Activated T-cell treated with anti-CD3 and anti-CD28 coated beads for 4 hours (primary cell): ENCODE measurements at places on chromosomes 5 and 9.

DNA sequence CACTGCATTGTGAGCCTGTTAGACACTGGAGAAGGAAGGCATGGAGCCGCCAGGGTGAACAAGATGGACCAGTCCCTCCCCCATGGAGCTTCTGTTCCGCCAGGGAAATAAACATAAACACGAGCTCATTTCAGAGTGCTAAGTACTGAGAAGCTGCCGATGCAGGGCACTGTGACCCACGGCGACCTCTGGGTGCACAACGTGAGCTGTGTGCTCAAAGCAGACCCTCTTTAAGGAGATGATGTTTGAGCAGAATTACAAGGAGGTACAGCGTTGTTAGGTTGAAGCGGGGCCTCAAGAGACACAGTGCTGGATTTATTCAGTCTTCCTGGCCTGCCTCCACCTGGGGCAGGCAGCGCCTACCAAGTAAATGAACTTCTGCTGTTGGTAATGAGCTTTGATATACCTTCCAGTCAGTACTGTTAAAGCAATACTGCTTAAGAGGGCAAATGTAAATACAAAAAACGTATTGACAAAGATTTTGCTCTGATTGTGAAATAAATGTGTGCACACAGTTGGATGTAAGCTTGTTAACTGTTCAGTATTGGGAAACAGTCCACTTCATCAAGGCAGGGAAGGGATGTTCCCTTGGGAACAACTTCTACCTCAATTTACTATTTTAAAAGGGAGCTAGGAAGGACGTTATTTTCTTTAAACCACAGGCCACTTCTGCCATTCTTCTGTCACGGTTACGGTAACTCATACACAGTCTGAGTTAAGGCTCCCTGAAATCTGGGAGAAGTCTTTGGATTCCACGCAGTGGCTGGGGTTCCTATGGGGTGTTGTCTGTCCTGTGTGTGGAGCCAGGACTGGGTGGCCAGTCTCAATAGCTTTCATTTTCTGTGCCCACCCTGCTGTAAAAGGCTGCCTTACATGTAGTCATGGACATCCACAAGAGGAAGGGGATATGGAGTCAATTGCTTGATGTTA is 48.9 kb upstream of the DMRT1 start:
- DNase-seq, result no peak

DNA sequence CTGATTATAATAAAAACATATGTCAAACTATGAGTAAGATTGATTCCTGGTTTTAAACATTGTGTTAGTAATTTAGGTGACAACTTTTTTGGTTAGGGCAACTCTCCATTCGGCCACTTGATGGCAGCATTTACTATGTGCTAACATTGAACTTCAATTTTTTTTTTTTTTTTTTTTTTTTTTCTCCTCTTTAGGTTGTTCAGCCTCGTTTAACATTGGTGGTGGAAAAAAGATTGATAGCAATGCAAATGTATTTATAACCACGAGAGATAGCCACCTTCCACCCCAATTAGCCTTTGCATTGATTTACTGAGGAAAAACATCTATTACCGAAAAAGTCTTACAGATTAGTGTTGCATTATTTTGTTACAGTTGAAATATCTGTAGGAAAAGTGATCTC is 159.1 kb downstream of the CSNK1G3 start:
- DNase-seq, result peak; percentile 12

GRCh38 chr9:130327070-130327780 is 61.7 kb downstream of the HMCN2 start:
- no peak for DNase-seq

DNA sequence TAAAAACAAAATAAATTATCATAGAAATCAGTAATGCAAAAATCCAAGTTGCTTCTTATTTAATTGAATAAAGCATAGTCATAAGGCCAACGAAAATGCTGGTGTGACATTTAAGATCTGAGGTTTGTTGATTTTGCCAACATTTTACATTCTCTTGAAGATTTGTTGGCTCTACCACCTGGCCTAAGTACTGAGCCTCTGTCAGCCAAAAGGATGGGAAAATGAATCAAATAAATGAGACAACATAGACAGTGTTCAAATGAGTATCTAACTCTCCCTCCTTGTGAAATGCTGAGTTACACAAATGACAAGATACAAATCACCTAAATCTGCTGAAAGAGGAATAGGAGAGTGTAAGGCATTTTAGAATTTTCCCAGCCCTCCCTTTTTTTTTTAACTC is 575.0 kb downstream of the CDH12 start:
- no peak for DNase-seq

GRCh38 chr9:101579711-101580545 is 14.8 kb downstream of the PPP3R2 start:
- no peak for DNase-seq

DNA sequence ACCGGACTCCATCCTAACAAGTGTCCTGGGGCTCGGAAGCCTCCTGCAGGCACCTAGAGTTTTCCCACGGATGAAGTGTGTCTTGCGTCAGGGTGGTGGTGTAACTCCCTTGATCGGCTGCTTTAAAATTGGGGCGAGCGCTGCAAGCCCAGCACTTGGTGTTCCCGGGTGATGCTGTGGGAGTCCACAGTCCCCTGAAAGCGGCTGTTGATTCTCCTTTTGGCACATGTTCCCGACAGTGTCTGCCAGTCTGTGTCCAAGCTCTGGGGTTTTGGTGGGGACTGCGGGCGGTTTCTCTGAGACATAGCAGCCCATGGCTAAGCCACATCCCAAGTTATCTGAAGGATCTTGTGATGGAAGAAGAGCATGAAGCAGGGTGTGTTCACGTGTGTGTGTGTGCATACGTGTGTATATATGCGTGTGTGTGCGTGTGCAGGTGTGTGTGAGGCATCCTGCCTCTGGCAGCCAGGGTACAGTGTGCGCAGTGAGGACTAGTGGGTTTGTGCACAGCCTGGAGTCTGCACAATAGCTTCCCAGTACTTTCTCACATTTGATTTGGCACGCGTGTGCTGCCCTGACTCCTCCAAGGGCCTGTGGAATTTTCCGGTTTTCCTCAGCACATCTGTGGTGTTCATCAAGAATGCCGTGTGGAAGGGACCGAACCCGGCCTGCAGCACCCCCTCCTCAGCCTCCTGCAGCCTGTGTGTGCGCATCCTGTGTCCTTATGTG is 16.9 kb downstream of the SLC25A48 start:
- DNase-seq, result no peak

DNA sequence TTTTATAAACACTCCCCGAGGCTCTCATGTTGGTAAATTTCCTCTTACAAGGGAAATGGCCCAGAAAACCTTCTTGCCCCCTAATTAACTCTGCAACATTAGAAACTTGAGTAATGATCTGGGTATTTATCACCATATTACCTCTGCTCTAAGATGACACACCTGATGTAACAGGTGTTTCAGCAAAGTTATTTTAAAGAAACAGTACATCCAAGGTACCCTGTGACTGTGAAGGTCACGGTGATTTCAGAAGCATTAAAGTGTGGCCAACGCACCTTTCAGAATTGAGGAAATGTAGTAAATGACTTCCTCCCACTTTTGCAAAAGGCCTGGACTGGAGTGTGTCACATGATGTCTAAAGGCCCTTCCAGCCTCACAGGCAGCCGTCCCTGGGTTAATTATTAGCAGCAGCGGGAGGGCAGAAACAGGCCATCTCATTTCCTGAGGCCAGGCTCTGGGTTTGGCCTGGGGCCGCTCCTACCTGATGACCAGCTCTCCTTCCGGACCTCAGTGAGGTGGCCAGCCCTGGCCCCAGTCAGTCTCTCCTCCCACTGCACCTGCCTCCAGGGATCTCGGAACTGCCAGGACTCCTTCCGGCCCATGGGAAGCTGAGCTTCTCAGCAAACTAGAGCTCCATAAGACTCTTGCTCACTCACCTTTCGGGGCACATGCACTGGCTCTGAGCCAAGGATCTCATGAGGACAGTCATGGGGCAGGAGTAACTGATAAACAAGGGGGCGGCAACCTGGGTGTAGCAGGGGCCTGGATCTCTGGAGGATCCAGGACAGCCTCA is 20.7 kb downstream of the PTPN3 start:
- no peak for DNase-seq

GRCh38 chr5:79689541-79690466 is at the start of gene CMYA5:
Gene CMYA5 (plus strand): TSS chr5:79689836. CDS start chr5:79689908, 72 bp downstream.
- DNase-seq, result no peak

- no peak for DNase-seq
Measured at GRCh38 chr5:140633021-140633471, at the start of gene CD14. Gene CD14 (minus strand): TSS chr5:140633175. CDS start chr5:140633071, 104 bp downstream.

- no peak for DNase-seq
Measured at GRCh38 chr5:88787856-88788255, 95.1 kb downstream of the MEF2C start.

GRCh38 chr5:176952531-176953193 is 53.5 kb upstream of the HK3 start:
- DNase-seq, result no peak

DNA sequence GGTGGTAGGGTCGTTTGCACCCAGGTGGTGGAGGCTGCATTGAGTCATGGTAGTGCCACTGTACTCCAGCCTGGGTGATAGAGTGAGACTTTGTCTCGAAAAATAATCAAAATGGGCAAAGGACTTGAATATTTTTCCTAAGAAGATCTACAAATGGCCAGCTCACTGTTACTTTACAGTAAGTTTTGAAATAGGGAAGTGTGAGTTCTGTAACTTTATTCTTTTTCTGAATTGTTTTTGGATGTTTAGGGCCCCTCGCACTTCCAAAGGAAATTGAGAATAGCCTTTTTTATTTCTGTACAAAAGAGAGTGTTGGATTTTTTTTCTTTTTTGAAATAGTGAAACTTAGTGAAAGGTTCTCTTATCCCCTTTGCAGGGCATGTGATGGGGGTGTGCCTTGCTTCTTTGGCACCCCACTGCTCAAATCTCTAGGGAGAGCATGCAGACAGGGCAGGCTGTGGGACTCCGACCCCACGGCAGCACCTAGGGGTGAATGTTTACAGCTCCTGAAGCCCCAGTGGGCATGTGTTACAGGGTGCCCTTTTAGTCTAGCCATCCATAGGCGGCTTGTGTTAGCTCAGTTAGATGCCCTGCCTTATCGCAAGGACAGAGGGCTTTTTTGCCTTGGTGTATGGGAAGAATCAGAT is 33.3 kb downstream of the GPBP1 start:
- no peak for DNase-seq

- no peak for DNase-seq
Measured at GRCh38 chr5:118980017-118980416, 8.3 kb downstream of the DTWD2 start.

GRCh38 chr9:7238247-7238637 is 480.5 kb downstream of the KDM4C start:
- DNase-seq, result no peak

GRCh38 chr5:148267962-148268361 is 632 bp upstream of the SPINK13 start:
- no peak for DNase-seq

- DNase-seq, result no peak
Measured at GRCh38 chr5:72788866-72789505, 27.5 kb upstream of the TNPO1 start.

DNA sequence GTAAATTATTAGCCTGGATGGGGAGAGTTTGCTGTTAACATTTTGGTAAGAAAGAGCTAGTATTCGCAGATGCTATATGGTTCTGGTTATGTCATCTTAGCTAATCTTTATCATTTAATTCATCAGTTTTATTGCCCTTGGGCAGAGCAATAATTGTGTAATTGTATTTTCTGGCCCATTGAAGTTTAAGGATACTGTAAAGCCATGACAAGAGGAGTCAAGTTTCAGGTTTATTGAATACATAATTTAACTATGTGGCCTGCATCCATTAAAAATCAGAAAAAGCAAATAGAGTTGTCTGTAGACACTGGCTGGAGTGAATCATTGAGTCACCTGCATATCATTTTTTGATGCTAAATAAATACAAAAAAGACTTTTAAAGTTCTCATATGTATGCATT is 255.8 kb downstream of the PRELID2 start:
- DNase-seq, result no peak

DNA sequence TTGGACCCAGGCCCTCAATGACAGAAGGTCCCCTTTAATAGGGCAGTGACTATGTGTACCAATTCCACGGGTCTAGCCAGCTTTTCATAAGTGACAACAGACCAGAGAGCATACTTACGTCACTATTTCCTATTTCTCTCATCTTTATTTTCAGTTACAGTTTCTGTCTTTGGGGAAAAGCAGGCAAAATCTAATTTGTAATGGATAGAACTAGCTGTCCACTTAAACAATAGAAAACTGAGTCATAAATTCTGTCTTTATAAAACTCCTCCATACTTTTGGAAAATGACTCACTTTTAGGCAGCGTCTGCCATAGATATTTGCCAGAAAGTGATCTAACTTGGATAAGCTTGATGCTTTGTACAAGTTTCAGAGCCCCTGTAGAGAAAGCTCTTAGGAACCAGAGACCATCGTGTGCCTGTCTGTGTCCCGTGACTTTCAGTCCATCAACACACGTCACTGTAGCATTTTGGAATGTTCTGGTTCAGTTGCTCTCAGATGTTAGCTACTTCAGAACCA is 101.9 kb downstream of the F2RL2 start:
- DNase-seq, result no peak

DNA sequence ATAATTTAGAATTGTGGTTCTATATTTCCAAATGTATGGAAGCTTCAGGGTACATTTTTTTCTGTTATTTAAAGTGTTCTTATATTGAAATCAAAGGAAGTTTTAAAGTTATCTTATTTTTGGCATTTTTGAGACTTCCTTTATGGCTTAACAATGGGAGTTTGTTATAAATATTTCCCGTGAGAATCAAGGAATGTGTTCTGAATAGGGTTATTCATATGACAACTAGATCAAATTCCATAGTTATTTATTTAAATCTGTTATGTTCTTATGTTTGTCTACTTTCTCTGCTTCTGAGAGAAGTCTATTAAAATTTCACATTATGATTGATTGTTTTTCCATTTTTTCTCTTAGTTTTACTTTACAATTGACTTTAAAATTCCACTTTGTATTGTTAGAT is 135.1 kb downstream of the ADAMTS16 start:
- DNase-seq, result no peak

DNA sequence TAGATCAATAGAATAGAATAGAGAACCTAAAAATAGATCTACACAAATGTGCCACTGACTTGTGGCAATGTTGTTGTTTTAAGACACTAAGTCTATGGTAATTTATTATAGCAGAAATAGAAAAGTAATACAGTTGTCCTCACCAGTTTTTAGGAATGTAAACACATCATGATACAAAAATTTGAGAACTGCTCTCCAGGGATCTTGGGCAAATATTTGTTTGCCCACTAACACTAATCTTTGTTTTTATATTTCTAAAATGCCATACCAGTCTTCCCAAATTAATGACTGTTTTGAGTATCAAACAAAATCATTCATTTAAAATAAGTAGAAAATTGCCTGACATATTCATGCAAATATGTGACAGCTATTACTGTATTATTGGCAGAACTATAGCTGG is 297.6 kb downstream of the BRINP1 start:
- DNase-seq, result no peak

GRCh38 chr9:38621434-38622287 is 1.3 kb upstream of the ANKRD18A start:
- DNase-seq, result peak; percentile 14

GRCh38 chr9:108257382-108257781 is 598.4 kb downstream of the ACTL7B start:
- no peak for DNase-seq
